ENCODE measurements at places on chromosomes 1 and 21.

DNA sequence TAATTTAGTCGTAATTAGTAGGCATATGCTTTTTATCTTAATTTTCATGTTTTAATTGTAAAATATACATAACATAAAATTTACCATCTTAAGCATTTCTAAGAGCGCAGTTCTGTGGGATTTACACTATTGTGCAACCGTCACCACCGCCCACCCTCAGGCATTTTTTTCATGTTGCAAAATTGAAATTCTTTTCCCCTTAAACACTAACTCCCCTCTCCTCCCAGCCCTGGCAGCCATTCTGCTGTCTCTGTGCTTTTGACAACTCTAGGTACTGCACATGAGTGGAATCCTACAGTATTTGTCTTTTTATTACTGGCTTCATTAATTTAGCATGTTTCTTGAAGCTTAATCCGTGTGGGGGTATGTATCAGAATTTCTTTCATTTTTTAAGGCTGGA is 7.8 kb downstream of the PIK3CD start:
- H3K36me3 ChIP-seq, result no peaks in the 10 kb centered on the region
- H3K27ac ChIP-seq, result no peak overlapping the region
- no peaks in the 10 kb centered on the region for H3K4me1 ChIP-seq
- DNase-seq, result no peak

DNA sequence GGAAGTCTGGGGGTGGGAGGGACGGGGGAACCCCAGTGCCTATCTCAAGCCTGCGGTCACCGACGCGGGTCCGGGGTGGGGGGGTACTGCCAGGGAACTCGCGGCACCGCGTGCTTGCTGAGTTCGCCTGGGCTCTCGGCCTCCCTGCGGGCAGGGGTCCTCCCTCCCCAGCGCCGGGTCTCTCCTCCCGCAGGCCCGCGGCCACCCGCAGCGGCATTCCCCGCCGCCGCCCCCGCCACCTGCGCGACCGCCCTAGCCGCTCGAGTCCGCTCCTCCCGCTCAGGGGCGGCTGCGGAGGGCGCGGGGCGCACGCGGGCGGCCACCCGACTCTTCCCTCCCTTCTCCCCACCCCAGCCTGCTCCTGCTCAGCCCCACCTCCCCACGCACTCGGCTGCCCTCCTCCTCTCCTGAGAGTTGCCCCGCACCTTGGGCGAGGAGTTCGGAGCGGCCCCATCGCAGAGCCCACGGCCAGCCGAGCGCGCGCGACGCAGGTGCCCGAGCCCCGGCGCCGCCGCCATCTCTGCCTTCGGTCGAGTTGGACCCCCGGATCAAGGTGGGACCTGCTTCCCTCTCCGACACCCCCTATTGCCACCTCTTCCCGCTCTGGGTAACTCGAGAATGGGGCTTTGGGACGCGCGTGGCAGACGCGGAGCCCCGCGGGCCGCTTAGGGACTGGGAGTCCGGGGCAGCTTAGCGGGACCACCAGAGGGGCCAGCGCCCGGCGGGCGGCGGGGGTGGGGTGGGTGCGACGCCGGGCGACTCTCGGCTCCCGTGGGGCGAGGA is 105.0 kb downstream of the LEPR start:
- no peaks in the 10 kb centered on the region for H3K27me3 ChIP-seq
- no peak for DNase-seq
- H3K27ac ChIP-seq, result no peak overlapping the region
- peak overlapping the region; percentile 79 for H3K4me3 ChIP-seq
- no peaks in the 10 kb centered on the region for H3K36me3 ChIP-seq

DNA sequence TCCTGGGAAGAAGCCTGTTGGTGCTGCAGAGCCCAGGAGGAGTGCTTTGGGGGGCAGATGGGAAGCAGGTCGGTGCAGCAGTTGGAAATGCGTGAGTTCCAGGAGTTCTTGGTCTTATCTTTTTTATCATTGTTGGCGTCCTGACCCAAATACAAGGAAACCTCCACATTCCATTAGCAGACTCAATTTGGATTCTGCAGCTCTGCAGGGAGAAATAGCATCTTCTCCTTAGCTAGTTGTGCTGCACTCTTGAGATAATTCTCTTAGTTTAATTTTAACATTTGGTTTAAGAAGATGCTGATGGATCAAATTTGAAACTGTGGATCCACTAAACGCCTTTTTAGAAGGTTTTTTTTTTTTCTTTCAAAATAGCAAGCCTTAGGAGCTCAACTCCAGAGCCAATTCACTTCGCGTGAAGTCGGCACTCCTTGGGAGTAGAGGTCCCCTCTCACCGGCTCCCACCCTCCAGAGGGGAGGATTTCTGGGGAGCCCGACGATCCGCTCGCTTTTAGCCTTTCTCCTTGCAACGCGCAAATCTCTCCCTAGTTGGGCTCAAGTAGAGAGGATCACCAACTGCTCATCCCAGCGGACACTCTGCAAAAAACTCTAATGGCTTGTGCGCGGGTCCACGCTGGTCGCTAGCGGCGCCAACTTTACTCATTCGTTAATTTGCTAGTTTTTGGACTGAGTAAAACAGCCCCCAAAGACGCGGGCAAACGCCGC is 1.3 kb downstream of the PLD5 start:
- H3K36me3 ChIP-seq, result no peaks in the 10 kb centered on the region
- no peaks in the 10 kb centered on the region for H3K27me3 ChIP-seq
- peak overlapping the region; percentile 77 for H3K4me3 ChIP-seq
- no peak for DNase-seq
- no peaks in the 10 kb centered on the region for H3K4me1 ChIP-seq

GRCh38 chr1:112083487-112083886 is 94.0 kb upstream of the KCND3 start:
- H3K36me3 ChIP-seq, result no peaks in the 10 kb centered on the region
- no peak overlapping the region for H3K4me3 ChIP-seq
- H3K27ac ChIP-seq, result no peak overlapping the region
- H3K27me3 ChIP-seq, result no peaks in the 10 kb centered on the region
- no peak for DNase-seq

DNA sequence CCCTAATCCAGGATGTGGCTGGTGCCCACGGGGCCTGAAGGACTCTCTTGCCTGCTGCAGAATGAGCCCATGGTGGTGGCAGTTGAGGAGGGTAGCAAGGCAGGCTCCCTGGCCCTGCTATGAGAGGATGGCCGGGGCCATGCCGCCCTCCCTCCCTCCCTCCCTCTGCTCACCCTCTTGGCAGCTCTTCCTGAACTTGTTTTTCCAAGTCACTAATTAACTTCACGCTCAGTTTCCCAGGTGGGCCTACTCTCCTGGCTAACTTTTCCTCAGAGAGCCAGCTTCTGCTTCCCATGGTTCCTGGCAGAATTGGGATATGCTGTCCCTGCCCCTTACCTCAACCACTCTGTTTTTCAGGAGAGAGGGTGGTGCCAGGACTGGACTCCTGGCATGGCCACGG is 10.2 kb downstream of the KCNC4 start:
- H3K36me3 ChIP-seq, result peaks cover 11% of the 10 kb centered on the region
- no peaks in the 10 kb centered on the region for H3K4me1 ChIP-seq
- H3K27me3 ChIP-seq, result no peaks in the 10 kb centered on the region
- no peak for DNase-seq

All from thoracic aorta (tissue), 2 donors.